Activated T-cell treated with anti-CD3 and anti-CD28 coated beads, Interleukin-2, amount 50 U/mL, for 4 hours (primary cell): ENCODE measurements at places on chromosomes 4 and X. TPM values are rescaled to one million over a fixed set of nuclear protein-coding genes. Genes with fewer than 3 reads are reported as not detected.
A peak's percentile ranks its signal among the peaks of the same experiment; 100 is the strongest.

GRCh38 chrX:68433155-68433980 lies at the start of gene OPHN1:
OPHN1 (minus strand) TSS chrX:68433495; CDS start chrX:68433020, 475 bp downstream.
- no peak for DNase-seq

The PRR32 gene
- not detected for total RNA-seq

- no peak for DNase-seq
Observed at GRCh38 chr4:101753721-101754120, 36.8 kb upstream of the BANK1 start.

DNA sequence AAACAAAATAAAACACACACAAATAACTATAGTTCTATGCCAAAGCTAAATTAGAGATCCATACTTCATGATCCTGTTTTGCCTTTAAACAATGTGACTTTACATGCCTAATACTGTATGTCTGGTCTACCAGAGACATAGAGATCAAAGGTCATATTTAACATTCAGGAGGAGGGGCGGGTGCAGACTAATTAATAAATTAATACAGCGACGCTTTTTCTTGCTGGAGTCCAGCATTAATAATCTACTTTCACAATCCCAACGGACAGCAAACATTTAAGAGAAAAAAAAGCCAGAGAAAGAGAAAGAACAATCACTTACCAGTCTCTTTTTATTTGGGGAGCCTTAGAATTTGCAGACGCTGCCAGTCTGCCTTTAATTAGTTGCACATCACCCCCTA lies 509 bp downstream of the CXXC4 start:
- no peak for DNase-seq

The HELT gene
- not detected for total RNA-seq

- peak; percentile 59 for DNase-seq
Observed at GRCh38 chrX:1661048-1661921, 46.4 kb downstream of the ASMT start.

- no peak for DNase-seq
Observed at GRCh38 chr4:7535094-7535493, 100.4 kb upstream of the PSAPL1 start.

DNA sequence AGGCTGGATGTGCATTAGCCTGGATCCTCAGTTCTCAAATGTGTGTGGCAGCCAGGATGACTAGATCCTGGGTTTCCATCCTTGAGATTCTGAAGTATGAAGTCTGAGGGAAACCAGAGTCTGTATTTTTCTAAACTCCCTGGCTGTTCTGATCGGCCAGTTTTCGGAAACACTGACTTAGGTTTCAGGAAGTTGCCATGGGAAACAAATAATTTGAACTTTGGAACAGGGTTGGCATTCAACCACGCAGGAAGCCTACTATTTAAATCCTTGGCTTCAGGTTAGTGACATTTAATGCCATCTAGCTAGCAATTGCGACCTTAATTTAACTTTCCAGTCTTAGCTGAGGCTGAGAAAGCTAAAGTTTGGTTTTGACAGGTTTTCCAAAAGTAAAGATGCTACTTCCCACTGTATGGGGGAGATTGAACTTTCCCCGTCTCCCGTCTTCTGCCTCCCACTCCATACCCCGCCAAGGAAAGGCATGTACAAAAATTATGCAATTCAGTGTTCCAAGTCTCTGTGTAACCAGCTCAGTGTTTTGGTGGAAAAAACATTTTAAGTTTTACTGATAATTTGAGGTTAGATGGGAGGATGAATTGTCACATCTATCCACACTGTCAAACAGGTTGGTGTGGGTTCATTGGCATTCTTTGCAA lies 67.6 kb downstream of the PDGFRA start:
- no peak for DNase-seq

The SHISA3 gene
- not detected for total RNA-seq

GRCh38 chrX:581720-582298 lies 48.8 kb upstream of the SHOX start:
- no peak for DNase-seq

The PSAPL1 gene
- not detected for total RNA-seq

- no peak for DNase-seq
Observed at GRCh38 chr4:109005523-109005922, 242.7 kb upstream of the ETNPPL start.

The MAGEA2 gene
- total RNA-seq = not detected

- DNase-seq = no peak
Observed at GRCh38 chr4:57501720-57502119, 391.5 kb upstream of the IGFBP7 start.

The CEP135 gene
- 14.4 TPM for total RNA-seq

DNA sequence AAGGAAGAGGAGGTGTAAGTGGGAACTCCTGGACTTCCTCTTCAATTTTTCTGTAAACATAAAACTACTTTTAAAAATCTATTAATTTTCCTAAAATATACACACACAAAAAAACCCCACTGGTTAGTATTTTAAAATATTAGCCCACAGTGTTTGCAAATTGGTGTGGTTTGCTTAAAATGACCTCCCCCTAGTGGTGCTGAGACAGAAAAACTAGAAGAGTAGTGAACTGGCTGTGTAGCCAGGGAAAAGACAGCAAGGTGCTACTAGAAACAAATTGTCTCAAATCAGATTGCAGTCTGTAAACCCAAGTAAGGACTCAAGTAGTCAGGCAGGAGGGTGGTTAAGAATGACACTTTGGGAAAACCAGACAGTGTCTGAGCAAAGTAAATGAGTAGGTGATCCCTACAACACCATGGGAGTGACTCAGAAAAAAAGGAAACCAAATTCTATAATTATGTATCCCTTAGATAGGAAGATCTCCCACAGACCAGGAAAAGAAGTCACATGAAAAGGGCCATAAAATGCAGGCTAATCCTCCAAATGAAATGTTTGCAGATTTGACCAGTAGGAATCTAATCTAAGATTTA lies 26.0 kb downstream of the AMTN start:
- DNase-seq = no peak

DNA sequence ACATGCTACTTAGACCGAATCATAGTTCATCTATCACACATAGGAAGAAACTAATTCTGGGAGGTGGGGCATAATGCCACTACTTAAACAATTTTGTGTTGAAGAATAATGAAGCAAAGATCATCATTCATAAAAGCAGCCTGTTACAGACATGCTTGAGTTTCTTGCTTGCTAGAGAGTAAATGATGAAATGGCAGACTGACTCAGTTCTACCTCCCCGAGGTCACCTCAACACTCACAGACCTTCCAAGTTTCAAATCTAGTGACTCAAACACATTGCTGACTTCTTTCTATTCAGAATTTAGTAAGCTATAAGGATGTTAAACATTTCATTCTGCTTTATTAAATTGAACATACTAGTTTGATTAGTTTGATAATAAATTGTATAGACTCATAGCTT lies 636.5 kb upstream of the FRG1 start:
- no peak for DNase-seq

GRCh38 chrX:100494646-100495370 lies 84.7 kb upstream of the PCDH19 start:
- DNase-seq = no peak

GRCh38 chrX:153944140-153944799 lies at the start of gene RENBP:
RENBP (minus strand) TSS chrX:153944643; CDS start chrX:153944610, 33 bp downstream.
- peak; percentile 40 for DNase-seq

DNA sequence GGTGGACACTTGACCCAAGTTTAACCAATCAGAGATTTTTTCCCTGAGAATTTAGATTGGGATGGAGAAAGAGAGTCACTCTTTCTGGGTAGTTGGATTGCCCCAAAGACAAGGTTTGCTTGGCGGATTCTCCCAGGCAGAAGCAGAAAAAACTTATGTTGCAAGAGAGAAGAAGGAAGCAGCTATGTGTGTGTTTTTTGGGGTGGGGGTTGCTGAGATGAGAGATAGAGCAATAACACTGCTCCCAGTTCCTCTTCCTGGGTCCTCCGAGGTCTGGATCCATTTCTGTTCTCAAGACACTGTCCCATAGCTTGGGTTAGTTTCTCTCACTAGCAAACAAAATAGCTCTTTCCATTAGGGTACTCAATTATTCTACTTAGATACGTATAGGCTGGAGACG lies 222.1 kb downstream of the STIM2 start:
- DNase-seq = no peak

The TLR3 gene
- 0.03 TPM for total RNA-seq

The IL2 gene
- total RNA-seq = 1,317 TPM

DNA sequence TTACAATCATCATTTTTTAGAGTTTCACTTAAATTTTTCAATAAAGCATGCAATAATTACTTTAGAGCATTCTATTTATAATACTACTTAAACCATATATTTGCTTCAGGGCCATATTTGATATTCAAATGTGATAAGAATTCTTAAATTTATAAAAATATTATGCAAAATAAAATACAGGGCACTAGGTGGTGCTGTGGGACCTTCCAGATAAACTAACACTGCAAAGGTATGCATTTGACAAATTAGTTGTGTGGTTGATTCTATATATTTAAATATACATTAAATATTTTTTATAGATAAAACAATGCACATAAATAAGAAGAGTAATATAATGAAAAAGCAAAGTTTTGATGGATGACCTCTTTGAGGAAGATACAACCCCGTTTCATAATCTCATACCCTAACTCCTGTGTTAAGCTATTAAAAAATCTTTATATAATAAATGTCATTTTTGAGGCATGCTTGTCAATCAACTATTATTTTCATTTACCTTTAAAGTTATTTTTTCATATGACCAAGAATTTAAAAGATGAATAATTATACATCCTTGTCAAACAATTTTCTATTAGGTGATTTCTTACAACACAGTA lies 128.4 kb downstream of the REELD1 start:
- DNase-seq = no peak

The SH3D19 gene
- total RNA-seq = 0.24 TPM
